ENCODE measurements at places on chromosomes 2 and 18.

DNA sequence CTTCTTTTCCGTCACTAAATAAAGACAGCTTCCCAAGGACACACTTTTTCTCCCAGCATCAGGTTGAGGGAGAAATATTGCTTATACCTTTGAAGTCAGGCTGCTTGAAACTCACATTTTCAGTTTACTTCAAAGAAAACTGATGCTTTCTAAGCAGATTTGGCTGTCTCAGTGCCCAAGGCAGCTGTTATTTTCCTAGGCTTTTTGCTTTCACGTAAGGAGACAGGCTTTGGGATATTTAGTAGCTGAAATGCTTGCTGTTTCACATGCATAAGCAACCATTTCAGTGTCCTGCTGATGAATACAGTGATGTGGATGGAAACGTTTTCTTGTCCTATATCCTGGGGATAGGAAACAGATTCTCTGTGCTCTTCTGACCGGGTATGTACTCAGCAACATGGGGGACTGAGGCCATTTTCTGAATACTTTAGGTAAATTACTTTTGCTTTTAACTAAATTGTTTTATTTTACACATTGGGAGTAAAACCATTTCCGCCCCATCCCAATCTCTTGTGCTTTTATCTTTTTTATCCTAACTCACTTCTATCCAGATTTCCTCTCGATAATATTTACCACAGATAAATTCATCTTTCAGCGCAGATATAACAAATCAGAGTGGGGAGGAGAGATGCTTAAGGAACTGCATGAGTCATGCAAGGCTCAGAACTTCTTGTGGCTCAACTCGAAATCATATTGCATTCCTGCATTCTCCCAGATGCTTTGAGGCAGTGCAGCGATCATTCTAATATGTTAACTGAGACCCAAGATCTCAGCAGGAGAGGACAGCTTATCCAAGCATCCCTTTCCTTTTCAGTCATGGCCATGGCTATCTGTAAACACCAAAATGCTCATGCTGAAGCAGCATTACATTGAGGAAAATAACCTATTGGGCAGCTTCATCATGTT lies 22.2 kb downstream of the GALR1 start:
- no peak for DNase-seq

GRCh38 chr2:157269922-157270321 lies 12.4 kb downstream of the GALNT5 start:
- no peak for DNase-seq

DNA sequence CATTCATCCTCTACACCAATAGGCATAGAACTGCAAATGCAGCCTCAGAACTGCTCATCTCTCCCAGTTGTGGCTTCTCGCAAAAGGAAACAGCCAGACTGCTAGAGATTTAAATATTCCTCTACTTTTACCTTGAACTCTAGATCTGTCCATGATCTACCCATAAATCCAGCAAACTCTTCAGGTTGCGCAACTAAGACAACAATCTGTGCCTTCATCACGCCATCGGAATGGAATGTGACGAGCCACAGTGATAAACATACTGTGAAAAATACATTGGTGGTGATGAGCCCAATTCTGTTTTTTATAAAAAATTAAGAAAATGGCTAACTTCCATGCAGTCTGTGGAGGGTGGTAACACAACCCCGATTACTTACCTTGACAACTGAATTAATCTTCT lies 626.7 kb downstream of the LRRTM4 start:
- DNase-seq: no peak

GRCh38 chr2:127386246-127386645 lies 1.5 kb downstream of the MAP3K2 start:
- DNase-seq: no peak

GRCh38 chr18:9876867-9877654 lies 8.7 kb upstream of the TXNDC2 start:
- DNase-seq: peak; percentile 6

DNA sequence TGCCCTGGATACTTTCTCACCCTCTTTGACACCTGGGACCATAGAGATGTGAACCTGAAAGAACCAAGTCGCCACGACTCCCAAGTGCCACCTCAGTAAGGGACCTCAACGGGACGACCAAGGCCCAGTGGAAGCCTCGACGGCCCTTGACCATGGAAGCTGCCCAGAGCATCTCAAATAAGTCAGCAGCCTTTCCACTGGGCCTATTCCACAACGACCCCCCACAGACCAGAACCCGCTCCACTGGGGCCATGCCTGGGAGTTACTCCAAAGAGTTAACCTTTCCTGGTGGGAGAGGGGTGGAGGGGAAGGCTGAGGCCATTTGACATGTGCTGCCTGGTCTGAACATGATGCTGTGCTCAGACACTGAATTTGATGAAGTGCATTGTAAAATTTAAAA lies 146.9 kb downstream of the KLHL29 start:
- DNase-seq: no peak

GRCh38 chr18:58570360-58571064 lies 58.4 kb downstream of the ALPK2 start:
- DNase-seq: no peak

GRCh38 chr18:7632152-7633098 lies 65.3 kb downstream of the PTPRM start:
- no peak for DNase-seq

- no peak for DNase-seq
These were observed 373.5 kb upstream of the MYT1L start for GRCh38 chr2:2704428-2705090.

- no peak for DNase-seq
These were observed 12.7 kb downstream of the TTC39C start for GRCh38 chr18:24027156-24027827.

GRCh38 chr2:33494155-33494779 lies 17.8 kb downstream of the RASGRP3 start:
- no peak for DNase-seq

GRCh38 chr2:100964222-100964621 lies 37.9 kb upstream of the RPL31 start:
- DNase-seq: no peak

- DNase-seq: no peak
These were observed 41.2 kb downstream of the CYRIA start for GRCh38 chr2:16624436-16624780.

DNA sequence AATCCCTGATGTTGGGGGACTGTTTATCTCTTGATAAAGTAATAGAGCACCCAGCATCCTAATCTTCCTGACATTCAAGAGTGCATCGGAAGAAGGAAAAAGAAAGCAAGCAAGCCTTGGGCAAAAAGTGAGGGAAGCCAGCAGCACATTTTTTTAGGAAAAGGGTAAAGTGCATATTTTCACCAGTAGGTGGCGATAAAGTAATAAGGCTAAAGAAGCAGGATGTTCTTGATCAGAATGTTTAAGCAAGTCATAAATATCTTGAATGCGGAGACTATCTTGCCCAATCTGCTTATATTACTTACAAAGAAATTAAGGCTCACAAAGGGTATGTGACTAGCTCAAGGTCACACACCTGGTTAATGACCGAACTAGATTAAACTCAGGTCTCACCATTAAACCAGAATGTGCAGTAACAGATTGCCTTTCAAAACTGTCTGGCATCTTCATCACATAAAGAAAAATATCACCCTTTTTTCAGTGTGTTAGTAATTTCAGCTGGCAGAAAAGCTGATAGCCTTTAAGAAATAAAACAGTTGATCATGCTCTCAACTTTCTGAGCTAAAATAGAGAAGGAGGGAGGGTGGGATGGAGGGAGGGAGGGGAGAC lies 83.8 kb downstream of the VIT start:
- no peak for DNase-seq

DNA sequence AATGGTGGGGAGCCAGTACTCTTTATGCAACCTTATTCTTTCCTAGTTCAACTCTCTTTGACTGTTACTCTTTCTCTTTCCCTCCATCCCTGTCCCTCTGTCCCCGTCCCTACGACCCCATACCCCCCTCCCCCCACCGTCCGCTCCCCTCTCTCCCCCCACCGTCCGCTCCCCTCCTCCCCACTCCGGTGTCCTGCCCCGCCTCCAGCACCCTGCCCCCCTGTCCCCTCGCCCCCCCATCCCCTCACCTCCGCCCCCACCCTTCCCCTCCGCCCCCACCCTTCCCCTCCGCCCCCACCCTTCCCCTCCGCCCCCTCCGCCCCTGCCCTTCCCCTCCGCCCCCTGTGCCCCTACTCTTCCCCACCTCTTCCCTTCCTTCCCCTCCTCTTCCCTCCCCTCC lies 128.4 kb downstream of the LPIN1 start:
- DNase-seq: no peak

- DNase-seq: no peak
These were observed 25.0 kb downstream of the FAM178B start for GRCh38 chr2:96961210-96961950.

GRCh38 chr2:198309673-198310280 lies 505.4 kb downstream of the PLCL1 start:
- peak; percentile 50 for DNase-seq

- no peak for DNase-seq
These were observed 189.1 kb upstream of the ERBB4 start for GRCh38 chr2:212727751-212728150.

GRCh38 chr2:214104219-214104618 lies 306.6 kb upstream of the VWC2L start:
- DNase-seq: no peak

DNA sequence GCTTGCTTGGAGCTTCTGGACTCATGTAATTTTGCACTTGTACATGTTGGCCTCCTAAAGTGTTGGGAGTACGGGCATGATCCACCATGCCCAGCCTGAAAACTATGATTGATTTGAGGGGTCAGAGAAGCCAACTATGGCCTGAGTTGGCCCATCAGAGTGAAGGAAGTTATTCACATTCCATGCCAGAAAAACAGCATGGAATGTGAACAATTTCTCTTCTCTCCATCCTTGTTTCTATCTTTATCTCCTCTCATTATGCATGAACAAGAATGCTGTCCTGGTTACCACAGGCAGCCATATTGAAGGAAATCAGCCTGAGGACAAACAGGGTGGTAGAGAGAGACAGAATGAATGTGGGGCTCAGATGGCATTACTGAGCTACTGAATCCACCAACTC lies 3.5 kb upstream of the CD226 start:
- no peak for DNase-seq

- DNase-seq: no peak
These were observed 23.3 kb downstream of the SIX3 start for GRCh38 chr2:44964752-44965236.

- DNase-seq: no peak
These were observed 926 bp downstream of the SERPINB8 start for GRCh38 chr18:63970809-63971205.

GRCh38 chr2:16021611-16022363 lies 81.4 kb downstream of the MYCN start:
- no peak for DNase-seq

DNA sequence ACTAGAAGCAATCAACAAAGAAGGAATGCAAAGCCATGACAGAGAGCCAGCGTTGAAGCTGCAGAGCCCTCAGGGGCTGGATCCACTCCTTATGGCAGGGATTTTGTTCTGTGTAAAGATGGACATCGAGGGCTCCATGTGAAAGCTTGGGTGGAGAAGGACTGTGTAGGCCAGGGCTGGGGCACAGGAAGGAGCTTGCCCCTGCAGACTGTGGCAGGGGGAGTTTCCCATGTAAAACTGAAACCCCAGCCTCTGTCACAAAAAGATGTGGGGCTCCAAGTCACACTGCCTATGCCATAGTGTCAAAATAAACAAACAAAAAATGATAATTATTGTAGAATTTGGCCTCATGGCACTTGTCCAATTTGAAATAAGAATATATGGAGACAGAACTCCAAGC lies 408.7 kb upstream of the HS6ST1 start:
- DNase-seq: no peak

GRCh38 chr2:174873471-174873870 lies 109.2 kb upstream of the CHRNA1 start:
- DNase-seq: no peak
